ENCODE measurements at places on chromosomes 5 and 9. TPM values are rescaled to one million over a fixed set of nuclear protein-coding genes. Genes with fewer than 3 reads are reported as not detected.

- no peak for DNase-seq
Measured at GRCh38 chr9:19032406-19032805, 603 bp downstream of the SAXO1 start.

- DNase-seq, result no peak
Measured at GRCh38 chr9:77892171-77892570, 139.4 kb downstream of the GNAQ start.

GRCh38 chr5:149526845-149527590 is 24.2 kb downstream of the CSNK1A1 start:
- DNase-seq, result peak; percentile 21

DNA sequence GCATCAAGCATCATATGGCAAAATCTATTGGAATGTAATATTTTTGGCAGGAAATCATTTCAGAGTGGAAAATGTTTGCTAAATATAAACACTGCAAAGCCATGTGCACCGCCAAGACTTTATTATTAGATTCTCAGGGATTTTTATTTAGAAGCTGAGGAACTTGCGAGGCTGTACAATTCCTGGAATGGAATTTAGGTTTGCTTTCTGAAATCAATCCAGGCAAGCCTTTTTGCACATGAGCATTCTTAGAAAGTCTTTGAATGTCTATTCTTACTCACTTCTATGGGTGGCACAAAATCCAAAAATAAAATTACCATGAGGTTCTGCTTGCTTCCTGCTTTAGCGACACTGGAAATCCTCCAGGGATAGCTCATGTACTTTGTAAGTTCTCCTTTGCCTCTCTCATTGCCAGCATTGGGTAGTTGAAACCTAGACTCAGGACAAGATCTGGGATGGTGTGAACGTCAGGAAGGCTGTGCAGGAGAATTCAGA is 71.5 kb upstream of the PALM2AKAP2 start:
- DNase-seq, result peak; percentile 66

- DNase-seq, result peak; percentile 51
Measured at GRCh38 chr9:125433461-125434011, 171.9 kb downstream of the GAPVD1 start.

- DNase-seq, result no peak
Measured at GRCh38 chr5:66960369-66961137, 236.0 kb downstream of the CD180 start.

Gene NUTM2F
- not detected for polyA plus RNA-seq

GRCh38 chr9:18202924-18203323 is 271.0 kb upstream of the ADAMTSL1 start:
- DNase-seq, result no peak
